H1 (cell line): ENCODE measurements at places on chromosomes 5 and 9. TPM values are rescaled to one million over a fixed set of nuclear protein-coding genes. Genes with fewer than 3 reads are reported as not detected.

The PLPPR1 gene
- total RNA-seq, result 1.2 and 1.4 TPM in 2 replicates

The LHX3 gene
- not detected in 2 replicates for total RNA-seq

The STPG3 gene
- total RNA-seq, result not detected in 2 replicates

The DNM1 gene
- 43.7 and 62.7 TPM in 2 replicates for total RNA-seq
